ENCODE measurements at places on chromosomes 12 and 14. TPM values are rescaled to one million over a fixed set of nuclear protein-coding genes. Genes with fewer than 3 reads are reported as not detected.

The A2ML1 gene
- not detected for total RNA-seq

The IL26 gene
- not detected for total RNA-seq

GRCh38 chr12:108305991-108306501 lies 33.1 kb downstream of the CMKLR1 start:
- DNase-seq = no peak

DNA sequence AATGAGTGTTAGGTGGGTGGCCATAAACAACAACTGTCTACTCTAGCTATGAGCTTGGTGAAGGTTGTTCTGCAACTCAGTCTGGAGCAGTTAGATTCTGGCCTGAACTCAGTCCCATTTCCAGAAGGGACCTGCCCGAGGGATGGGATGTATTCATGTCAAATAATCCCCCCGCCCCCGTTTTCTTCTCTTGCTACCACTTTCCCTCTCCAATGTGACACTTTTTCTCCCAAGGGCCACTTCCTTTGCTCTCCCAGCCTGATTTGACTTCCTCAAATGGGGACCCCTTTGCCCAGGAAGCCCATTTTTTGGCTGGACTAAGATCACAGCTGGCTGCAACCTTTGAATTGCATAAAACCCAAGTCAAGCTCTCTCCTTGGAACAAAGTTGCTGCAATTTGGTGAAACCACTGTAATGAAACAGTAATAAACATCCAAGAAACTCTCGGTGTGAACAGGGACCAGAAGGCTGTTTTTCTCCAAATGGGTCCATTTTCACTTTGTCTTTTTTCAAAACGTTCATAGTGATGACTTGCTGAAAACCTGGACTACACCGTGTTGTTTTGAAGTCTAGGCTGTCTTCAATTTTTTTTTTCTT lies 137.2 kb upstream of the GSC start:
- DNase-seq = no peak

- DNase-seq = no peak
These were observed 42.5 kb downstream of the MARK3 start for GRCh38 chr14:103427485-103428443.

- no peak for DNase-seq
These were observed 30.1 kb upstream of the DLK1 start for GRCh38 chr14:100696590-100696989.

The DNAI7 gene
- total RNA-seq = not detected

DNA sequence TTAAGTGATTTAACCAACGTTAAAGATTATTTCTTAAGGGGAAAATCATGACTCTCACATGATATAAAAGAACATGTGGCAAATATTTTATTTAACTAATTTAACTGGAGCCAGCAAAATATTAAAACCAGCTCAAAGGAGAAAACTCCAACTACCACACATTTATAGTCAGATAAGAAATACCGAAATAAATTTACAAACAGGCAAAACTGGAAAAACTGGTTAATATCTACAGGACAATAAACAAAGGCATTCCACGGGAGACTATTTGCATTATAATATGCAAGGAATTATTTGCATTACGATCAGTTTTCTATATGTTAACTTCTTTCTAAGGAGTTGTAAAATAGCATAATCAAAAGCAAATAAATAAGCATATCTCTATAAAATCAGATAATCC lies 13.8 kb upstream of the BCL2L14 start:
- no peak for DNase-seq

DNA sequence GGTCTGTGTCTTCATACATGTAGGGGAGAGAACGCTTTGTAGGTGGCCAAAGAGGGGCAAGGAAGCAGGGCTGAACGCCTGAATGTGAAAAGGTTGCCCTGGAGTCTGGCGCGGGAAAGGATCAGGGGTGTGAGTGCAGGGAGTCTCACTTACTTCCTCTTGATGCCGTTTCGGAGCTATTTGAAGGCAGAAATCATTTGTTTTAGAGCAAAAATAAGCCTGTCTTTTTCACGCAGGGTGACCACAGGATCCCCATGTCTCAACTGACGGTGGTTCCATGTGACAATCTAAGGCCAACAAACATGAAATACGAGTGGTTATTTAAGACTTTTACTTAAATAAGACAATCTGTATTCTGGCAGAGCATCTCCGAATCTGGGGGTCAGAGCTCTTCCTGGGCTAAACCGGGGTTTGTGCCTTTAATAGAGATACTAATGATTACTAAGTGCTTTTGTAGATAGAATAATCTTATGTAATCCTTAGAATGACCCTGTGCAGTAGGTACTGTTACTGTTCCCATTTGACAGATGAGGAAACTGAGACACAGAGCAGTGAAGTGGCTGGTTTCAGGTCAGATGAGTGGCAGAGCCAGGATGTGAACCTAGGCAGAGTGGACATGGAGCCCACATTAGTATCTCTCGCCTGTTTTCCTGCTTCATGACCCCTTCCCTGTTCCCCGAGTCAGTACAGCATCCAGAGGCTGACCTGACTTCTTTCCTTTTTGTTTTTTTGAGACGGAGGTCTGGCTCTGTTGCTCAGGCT lies 1.9 kb downstream of the BRI3BP start:
- DNase-seq = no peak

- DNase-seq = no peak
These were observed 104.3 kb upstream of the TMCC3 start for GRCh38 chr12:94754653-94755052.

- DNase-seq = no peak
These were observed 416.1 kb downstream of the BTG1 start for GRCh38 chr12:91729543-91729942.

The IFNG-AS1 gene
- total RNA-seq = not detected

GRCh38 chr12:130860311-130860710 lies 11.6 kb upstream of the RAN start:
- no peak for DNase-seq

GRCh38 chr12:104223712-104224111 lies 8.1 kb downstream of the TXNRD1 start:
- no peak for DNase-seq
